ENCODE measurements at places on chromosomes 2 and 18. TPM values are rescaled to one million over a fixed set of nuclear protein-coding genes. Genes with fewer than 3 reads are reported as not detected.

MOGAT1 gene
- not detected for polyA plus RNA-seq

MOCOS gene
- 2.9 TPM for polyA plus RNA-seq

DNA sequence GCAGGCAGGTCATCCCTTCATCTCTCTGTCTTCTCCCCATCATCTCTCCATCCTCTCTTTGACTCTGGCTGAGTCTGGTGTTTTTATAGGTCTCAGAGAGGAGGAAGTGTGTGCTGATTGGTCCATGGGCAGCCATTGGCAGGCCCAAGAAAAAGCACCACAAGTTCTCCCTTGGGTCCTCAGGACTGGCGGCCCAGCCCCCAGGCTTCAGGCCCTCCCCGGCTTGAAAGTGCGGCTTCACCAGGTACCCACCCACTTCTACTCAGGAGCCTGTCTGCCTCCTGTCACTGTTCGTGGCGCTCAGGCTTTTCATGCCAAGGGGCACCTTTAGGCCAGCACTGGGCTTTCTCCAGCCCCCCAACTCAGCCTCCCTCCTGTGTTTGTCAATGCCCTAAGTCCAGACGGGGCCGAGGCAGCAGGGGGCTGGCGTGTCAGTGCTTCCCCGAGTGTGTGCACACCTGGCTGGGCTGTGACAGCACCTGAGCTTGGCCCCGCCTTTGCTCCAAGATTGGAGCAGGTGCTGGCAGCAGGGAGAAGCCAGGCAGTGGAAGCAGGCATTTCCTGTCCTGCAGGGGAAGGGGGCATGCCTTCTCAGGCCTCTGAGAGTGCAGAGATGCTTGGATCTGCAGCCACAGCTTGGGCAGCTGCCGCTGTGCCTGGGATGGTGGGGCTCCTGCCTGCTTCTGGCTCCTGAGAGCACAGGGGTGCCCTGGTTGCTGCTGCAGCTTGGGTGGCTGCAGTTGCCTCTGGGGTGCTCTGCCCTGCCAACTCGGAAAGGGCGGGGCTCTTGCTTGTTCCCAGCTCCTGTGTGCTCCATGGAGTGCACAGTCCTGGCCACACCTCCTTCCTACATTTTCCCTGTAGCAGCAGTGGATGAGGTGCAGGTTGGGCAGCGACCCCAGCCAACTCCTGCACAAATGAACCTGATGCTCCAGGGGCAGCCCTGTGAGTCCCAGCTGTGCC, 34.1 kb downstream of the FBXO48 start:
- peak; percentile 75 for DNase-seq

NPAS2 gene
- 32.2 TPM for polyA plus RNA-seq

DNA sequence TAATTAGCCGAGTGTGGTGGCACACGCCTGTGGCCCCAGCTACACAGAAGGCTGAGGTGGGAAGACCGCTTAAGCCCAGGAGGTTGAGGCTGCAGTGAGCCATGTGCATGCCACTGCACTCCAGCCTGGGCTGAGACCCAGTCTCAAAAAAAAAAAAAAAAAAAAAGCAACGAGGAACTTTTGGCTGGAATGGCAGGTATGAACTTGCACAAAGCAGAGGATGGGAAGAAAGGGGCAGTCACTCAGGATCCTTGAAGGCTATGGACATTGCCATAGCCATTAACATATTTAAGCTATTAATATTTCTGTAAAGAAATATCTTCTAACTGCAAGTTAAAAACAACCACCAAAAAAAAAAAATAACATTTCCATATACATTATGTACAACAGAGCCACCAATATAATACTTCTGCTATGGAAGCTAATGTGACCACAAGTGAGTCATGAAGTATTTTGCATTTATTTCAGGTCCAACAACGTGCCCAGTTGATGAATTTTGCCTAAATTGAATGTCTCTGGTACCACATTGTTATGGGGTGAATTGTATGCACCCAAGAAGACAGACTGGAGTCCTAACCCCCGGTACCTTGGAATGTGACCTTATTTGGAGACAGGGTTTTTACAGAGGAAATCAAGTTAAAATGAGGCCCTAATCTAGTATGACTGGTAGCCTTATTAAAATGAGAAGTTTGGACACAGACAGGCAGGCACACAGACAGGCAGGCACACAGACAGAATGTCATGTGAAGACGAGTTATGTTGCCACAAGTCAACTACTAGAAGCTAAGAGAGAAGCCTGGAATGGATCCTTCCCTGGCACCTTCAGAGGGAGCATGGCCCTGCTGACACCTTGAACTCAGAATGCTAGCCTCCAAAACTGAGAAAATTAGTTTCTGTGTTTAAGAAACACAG, 102.8 kb downstream of the RBMS1 start:
- no peak for DNase-seq

DNA sequence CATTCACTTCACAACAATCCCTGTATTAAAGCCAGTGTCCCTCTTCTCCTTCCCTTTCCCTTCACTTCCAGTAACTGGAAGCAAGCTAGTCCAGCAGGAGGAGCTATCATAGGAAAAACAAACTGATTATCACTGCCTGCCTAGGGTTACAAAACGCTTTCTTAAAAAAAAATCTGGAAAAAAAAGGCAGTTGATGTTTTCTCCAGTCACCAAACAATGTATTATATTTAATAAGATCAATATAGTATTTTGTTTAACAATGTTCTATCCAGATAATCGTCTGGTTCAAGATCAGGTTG, 78.8 kb upstream of the ITGB6 start:
- DNase-seq = no peak

UBE2E3 gene
- polyA plus RNA-seq = 49.8 TPM

DNA sequence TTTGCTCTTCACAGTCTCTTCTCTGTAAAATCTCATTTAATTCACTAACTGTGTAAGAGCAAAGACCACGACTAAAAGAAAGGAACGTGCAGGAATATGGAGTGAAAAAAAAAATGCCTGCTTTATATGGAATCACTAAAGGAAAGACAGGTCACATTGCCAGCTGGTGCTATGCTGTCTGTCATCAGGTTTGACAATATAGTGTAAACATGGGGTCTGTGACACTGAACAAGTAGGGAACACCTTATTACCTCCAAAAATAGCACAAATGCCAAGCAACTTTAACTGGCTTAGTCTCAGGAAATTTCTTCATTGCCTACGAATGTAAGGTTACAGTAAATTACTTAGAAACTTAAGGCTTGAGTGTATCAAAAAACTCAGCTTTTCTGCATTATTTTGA, 364.5 kb upstream of the LINC00305 start:
- no peak for DNase-seq

DNA sequence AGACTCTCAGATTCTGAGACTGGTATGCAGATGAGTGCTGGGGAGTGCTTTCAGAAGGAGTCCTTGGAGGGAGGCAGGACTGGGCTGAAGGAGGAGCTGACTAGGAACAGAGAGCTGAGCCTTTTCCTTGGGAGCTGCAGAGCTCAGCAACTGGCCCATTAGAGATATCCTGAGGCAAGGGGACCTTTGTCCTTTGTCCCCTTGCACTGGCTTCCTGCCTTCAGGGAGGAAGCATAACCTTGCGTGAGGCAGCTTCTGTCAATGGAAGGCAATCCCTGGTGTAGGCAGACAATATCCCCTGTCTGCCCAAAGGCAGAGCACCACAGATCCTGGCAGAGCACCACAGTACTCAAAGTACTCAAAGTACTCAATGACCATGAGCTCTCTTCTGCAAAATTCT, 375.3 kb downstream of the HRH4 start:
- DNase-seq = no peak

GRCh38 chr2:219362524-219363164, 25.1 kb downstream of the DNPEP start:
- peak; percentile 65 for DNase-seq
